EL (cell line): ENCODE measurements at places on chromosomes 1 and 21.

DNA sequence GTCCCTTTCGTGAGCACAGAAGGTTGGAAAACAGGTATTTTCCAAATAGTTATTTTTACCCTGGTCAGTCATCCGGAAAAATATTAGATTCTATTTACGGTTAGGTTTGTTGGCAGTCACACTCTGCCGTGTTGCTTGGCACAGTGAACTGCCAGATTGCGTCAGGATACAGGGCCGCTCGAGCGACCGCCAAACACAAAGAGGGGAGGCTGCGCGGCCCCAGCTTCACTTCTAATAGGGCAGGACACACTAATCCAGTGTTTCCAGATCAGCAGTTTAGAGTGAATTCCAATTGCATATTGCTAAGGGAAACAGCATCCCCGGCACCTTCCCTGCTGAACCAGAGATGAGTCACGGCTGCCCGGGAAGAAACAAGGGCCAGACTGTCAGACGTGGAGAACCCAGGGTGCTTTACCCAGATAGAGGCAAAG is 22.9 kb downstream of the UMODL1 start:
- peak; percentile 90 for DNase-seq

- DNase-seq, result no peak
These were observed 69.2 kb downstream of the SCCPDH start for GRCh38 chr1:246793356-246793896.

DNA sequence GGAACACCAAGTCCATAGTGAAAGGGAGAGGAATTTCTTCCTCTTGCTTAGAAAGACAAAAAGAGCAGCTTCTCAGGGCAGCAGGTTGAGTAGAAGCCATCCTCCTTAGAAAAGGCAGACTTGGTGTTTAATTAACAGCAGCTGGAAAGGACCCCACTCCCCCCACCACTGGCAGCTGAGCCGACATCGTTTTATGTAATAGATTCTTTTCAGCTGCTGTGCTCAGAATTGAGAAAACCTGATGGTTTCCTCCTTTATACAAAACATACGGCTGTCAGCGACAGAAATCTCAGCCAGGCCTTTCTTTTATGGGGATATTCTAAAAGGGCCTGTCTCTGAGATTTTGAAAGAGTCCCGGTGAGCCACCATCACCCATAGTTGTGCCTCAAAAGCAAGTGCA is 49.9 kb downstream of the MAN1C1 start:
- no peak for DNase-seq

DNA sequence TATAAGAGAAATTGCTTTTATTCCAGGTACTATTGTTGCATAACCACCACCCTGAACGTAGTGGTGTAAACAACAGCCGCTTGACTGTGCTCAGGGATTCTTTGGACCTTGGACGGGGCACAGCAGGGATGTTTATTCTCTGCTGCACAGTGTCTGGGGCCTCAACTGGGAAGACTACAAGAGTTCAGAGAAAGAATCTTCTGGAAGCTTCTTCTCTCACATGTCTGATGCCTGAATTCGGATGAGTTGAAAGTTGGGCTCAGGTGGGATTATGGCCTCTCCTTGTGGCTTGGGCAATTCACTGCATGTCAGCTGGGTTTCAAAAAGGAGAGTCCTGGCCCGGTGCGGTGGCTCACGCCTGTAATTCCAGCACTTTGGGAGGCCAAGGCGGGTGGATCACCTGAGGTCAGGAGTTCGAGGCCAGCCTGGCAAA is 19.0 kb upstream of the SSBP3 start:
- no peak for DNase-seq

- no peak for DNase-seq
These were observed 263.4 kb downstream of the NPHP4 start for GRCh38 chr1:5728663-5729355.

DNA sequence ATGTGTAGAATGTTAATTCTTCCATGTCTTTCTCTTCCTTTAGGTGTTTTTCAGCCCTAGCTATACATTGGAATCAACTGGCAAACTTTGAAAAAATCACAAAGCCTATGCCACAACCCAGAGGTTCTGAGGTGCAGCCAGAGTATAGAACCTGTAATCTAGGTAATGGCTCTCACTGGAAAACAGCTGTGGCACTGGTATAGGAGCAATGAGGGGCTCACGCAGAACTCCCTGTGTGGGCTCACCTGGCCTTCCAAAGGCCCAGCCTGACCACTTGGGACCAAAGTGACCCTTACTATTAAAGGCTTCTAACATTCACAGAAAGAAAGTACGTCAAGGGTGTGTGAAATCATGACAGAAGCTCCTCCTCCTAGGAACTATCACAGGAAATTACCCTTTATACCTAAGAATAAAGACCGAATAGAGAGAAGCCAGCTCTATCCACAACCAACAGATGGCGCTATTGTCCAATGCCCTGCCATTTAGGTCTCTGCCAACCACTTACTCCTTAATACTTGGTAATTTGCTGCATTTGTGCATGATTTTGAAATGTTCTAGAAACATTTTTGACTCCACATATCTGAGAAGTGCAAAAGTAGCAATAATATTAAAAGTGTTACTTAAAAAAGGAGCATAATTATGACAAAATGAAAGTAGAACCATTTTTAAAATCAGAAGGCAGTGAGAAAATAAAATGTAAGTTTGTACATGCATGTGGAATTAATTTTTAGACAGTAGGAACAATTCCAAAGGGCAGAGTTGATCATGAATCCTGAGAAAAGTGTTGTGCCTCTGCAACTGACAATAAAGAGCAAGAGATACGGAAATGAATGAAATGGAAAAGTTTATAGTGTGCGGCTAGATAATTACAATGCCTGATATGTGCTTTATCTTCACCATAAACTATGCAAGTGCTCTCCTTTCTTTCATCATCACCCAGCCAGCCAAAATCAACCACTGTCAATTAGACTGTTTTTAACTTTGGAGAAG is 93.1 kb upstream of the HAO2 start:
- DNase-seq, result peak; percentile 65

GRCh38 chr21:44327603-44327974 is 11.6 kb downstream of the CFAP410 start:
- DNase-seq, result no peak

DNA sequence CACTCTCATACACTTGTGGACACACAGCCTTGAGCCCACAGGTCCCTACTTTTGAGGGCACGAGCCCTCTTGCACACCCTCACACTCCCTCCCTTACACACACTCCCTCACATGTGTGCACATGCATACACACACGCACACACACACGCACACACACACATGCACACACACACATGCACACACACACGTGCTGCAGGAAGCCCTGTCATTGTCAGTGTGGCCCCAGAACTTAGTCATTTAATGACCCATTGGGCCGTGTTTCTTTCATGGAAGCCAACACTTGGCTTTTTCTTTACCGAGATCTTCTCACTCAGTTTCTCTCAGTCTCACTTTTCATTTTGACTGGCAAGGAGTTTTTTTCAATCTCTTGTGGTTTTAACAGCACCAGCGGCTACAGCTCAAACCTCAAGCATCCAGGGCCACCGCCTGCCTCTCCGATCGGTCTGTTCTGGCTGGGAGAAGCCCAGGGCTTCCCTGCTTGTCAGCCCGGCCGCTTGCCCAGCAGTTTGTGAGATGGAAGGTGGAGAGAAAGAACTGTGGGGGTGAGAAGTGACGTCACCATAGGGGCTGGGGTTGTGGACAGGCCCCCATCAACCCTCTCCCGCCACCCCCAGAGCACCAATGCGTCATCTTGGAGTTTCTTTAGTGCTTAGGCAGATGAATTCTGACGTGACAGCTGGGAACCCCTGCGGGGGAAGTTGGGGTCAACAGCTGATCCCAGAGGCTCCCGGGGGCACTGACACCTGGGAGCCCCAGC is 15.8 kb upstream of the TNFRSF8 start:
- DNase-seq, result no peak
